Ovary (tissue), 10 donors: ENCODE measurements at places on chromosomes 5 and 9. TPM values are rescaled to one million over a fixed set of nuclear protein-coding genes. Genes with fewer than 3 reads are reported as not detected.

TRIM7 gene
- 0.65 TPM for total RNA-seq

SPINK4 gene
- not detected for total RNA-seq

GRCh38 chr9:10052181-10052580, 560.6 kb downstream of the PTPRD start:
- no peak overlapping the region for H3K4me3 ChIP-seq
- no peak for DNase-seq
- H3K27me3 ChIP-seq: no peaks in the 10 kb centered on the region
- no peaks in the 10 kb centered on the region for H3K4me1 ChIP-seq
- no peaks in the 10 kb centered on the region for H3K36me3 ChIP-seq
- H3K27ac ChIP-seq: no peak overlapping the region

DNA sequence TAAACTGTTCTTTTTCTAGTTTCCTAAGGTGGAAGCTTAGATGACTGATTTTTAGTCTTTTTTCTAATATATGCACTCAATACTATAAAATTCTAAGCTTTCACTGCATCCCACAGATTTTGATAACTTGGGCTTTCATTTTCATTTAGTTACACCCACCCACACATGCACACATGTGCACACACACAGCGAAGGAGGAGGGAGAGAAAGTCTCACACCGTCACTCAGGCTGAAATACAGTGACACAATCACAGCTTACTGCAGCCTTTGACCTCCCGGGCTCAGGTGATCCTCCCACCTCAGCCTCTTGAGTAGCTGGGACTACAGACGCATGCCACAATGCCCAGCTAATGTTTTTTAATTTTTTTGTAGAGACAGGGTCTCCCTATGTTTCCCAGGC, 96.5 kb downstream of the SMIM23 start:
- no peak for DNase-seq
- no peak overlapping the region for H3K4me3 ChIP-seq
- H3K27ac ChIP-seq: no peak overlapping the region

DNA sequence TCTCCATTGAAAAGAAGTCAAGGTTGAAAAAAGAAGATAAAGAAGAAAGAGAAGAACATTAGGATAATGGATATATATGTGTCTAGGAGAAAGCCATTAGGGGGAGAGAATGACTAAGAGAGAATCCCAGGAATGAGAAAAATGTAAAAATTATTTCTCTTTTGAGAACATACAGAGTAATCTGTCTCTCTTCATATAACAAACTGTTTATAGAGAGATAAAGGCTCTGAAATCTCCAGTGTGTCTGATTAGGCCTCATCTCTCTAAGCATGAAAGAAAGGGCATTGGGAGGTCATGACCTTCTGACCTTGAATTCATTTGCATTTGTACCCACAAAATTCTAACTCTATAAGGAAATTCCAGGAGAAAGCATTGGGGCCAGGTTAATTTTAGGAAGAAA, 3.5 kb upstream of the MPDZ start:
- H3K27ac ChIP-seq: no peak overlapping the region
- H3K4me3 ChIP-seq: no peak overlapping the region
- no peaks in the 10 kb centered on the region for H3K4me1 ChIP-seq
- no peaks in the 10 kb centered on the region for H3K36me3 ChIP-seq
- no peak for DNase-seq
- no peaks in the 10 kb centered on the region for H3K27me3 ChIP-seq

GRCh38 chr9:107462691-107463090, 26.9 kb downstream of the KLF4 start:
- no peaks in the 10 kb centered on the region for H3K4me1 ChIP-seq
- no peaks in the 10 kb centered on the region for H3K36me3 ChIP-seq
- H3K27me3 ChIP-seq: no peaks in the 10 kb centered on the region

DNA sequence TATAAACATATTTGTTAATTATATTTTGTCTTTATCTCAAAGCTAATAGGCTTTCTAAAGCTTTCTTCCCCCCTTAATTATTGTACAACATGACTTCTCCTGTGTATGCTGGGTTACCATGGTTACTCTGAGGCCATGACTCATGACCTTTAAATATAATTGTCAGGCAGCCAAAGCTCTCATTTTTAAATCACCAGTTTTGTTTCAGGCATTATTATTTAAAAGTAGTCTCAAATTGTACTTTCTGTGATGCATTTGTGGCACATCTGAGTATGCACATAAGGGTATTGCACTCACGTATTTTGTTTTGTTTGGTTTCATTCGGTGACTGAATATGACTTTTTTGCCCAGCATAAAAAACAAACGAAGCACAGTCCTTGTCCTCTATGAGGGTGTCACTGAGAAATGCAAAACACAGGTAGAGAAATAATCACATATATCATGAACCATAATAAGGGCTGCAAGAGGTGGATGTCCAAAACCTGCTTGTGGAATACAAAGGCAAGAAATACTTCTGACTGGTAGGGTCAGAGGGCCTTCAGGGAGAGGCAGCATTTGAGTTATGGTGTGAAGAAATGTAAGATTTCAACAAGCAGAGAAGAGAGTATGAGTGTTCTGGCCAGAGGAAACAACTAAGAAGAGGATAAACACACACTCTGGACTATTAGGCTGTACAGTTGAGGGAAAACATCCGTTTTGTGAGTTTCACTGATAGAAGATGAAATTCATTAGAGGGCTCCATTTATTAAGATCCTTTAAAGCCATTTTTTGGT, 2.1 kb downstream of the CCDC192 start:
- no peaks in the 10 kb centered on the region for H3K36me3 ChIP-seq
- H3K27me3 ChIP-seq: no peaks in the 10 kb centered on the region
- H3K4me1 ChIP-seq: peaks cover 7% of the 10 kb centered on the region
- peak; percentile 64 for DNase-seq

PPP1R26 gene
- total RNA-seq: 19.2 TPM

DNA sequence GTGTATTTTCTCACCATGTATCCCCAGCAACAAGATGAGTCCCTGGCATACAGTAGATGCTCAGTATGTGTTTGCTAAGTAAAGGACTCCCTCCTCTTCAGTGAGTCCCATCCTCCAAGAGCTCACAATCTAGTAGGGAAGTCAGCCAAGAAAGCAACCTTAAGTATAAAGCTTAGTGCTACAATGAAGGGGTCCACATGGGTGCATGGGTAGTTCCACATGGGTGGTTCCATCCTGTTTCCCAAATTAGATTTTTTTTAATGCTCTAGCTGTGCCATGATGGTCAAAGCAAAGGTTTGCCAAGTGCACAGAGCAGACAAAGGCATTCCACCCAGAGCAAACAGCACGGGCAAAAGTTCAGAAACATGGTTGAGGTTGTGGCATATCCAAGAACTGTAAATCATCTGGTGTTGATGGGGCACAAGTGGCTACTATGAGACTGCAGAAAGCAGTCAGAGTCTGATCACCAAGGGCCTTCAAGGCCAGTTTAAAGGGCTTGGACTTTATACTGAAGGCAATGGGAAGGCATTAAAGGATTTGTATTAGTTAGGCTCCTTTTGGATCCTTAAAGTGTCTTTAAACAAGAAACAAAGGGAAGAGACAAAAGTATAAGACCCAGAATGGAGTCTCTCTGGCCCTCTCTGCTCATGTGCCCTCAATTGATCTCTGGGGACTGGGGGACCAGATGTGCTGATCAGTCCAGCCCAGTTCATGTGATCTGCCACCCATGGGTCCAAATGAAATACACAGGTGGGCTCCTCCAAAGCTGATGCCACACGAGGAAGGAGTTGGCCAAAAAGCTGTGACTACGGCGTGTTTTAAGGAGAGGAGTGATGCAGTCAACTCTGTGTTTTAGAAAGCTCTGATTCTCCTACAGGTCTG, 9.0 kb upstream of the CPLX2 start:
- no peak for DNase-seq
- no peaks in the 10 kb centered on the region for H3K36me3 ChIP-seq
- no peaks in the 10 kb centered on the region for H3K27me3 ChIP-seq

ITGA2 gene
- total RNA-seq: 2.9 TPM

MLANA gene
- total RNA-seq: not detected

DNA sequence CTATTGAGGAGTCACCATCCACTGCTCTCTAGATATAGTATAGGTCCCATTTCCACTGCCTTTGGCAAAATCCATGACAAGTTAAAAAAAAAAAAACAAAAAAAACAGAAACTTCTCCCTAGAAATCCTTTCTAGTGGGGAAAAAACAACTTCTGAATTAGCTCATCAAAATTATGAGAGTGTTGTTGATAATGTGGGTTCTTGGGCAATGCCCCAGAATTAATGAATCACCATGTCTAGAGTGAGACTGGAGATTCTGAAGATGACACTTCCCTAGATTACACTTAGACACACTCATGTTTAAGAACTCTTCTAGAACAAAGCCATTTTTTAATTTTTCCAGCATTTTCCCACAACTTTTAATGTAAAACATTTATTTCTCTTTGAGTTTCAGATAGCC, 728.0 kb upstream of the C9orf72 start:
- H3K4me3 ChIP-seq: no peak overlapping the region
- no peak overlapping the region for H3K27ac ChIP-seq
- H3K4me1 ChIP-seq: no peaks in the 10 kb centered on the region
- DNase-seq: no peak
- no peaks in the 10 kb centered on the region for H3K36me3 ChIP-seq

DNA sequence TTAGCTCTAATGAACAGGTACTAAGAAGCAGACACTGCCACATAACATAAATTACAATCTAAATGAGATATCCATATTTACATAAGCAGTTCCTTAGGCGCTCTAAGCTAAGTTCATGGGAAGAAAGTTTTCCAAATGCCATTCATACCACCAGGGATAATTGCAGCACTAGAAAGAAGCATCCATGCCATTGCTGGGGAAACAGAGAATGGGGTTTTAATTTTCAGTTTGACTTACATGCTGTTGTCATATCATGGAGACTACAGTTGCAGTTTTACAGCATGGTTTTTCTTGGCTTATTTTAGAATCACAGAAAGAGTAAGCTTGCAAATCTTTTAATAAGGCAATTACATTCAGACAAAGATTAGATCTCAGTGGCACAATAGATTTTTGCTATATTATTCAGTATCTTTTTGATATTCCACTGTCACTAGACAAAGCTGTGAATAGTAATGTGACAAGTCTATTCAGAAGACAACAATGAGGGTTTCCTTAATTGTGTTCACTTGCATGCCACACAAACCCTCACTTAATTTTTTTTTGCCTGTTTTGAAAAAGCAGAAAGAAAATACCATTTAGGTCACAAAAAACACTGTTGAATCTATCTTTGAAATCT, 108.4 kb upstream of the ELAVL2 start:
- DNase-seq: no peak
- no peaks in the 10 kb centered on the region for H3K27me3 ChIP-seq
- no peaks in the 10 kb centered on the region for H3K4me1 ChIP-seq
- H3K4me3 ChIP-seq: no peak overlapping the region
- no peaks in the 10 kb centered on the region for H3K36me3 ChIP-seq

OTULINL gene
- 5.1 TPM for total RNA-seq

- peaks cover 3% of the 10 kb centered on the region for H3K4me1 ChIP-seq
- H3K27ac ChIP-seq: no peak overlapping the region
- no peak overlapping the region for H3K4me3 ChIP-seq
- H3K27me3 ChIP-seq: no peaks in the 10 kb centered on the region
These were observed 295.9 kb downstream of the NFIB start for GRCh38 chr9:14018081-14018480.

DNA sequence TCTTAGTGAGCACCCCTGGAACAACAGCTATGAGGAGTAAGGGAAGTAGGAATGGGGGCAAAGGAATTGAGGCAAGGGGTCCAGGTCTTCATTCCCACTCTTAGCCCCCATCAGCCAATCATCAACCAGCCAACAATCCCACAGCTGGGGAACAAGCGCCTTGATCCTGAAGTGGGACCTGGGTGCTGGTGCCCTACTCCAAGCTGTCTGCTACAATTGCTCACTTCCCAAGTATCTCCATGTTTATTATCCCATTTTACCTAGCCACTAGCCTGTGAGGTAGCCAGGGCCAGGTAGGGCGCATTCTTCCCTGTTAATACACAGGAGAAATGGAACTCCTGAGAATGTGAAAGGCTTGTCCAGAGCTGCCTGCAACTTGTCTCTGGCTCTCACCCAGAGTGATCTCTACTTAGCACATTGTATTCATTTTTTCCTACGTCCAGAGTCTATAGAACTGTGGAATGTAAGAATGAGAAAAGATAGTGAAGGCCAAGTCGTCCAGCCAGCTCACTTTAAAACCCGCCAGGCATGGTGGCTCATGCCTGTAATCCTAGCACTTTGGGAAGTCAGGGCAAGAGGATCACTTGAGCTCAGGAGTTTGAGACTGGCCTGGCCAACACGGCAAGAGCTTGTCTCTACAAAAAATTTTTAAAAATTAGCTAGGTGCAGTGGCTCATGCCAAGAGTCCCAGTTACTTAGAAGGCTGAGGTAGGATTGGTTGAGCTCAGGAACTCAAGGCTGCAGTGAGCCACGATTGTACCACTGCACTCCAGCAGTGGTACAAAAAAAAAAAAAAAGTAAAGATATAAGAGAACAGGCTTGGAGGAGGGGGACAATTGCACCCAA, 6.2 kb upstream of the DNAJC18 start:
- H3K4me1 ChIP-seq: no peaks in the 10 kb centered on the region
- no peak overlapping the region for H3K27ac ChIP-seq
- H3K27me3 ChIP-seq: no peaks in the 10 kb centered on the region
- no peaks in the 10 kb centered on the region for H3K36me3 ChIP-seq
- no peak for DNase-seq

NANS gene
- 43.8 TPM for total RNA-seq

SLC44A1 gene
- total RNA-seq: 30.8 TPM

DNA sequence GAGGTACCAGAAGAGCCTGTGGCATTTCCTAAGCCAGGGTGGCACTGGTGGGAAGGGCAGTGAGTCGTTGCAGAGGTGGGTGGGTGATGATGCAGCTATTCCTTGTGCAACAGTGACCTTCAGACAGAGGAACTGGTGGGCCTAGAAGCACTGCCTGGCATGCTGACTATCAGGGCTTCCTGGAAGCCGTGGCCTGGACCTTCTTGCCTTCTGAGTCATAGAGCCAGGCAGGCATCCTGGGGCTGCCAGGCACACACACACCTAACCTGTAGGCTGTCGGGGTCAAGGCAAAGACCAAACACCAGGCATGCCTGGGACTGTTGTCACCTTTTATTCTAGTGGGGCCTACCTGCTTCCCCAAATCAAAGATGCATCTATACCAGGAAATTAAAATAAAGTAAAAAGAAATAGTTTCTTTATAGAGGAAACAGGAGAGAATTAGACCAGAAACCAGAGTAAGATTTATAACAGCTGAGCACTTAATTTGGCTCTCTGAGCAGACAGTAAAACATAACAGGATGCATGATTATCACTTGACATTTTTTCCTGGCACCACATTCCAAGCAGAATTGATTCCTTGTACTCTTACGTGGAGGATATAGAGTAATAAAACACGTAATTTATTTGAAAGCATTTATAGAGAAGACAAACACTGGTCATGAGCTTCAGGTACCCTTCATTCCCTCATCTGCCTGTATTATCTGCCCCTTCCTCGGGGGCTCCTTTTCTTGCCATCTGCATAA, 25.1 kb downstream of the NANS start:
- no peaks in the 10 kb centered on the region for H3K4me1 ChIP-seq
- no peaks in the 10 kb centered on the region for H3K27me3 ChIP-seq
- H3K36me3 ChIP-seq: no peaks in the 10 kb centered on the region
- no peak overlapping the region for H3K27ac ChIP-seq

SMARCA2 gene
- total RNA-seq: 242 TPM

DNA sequence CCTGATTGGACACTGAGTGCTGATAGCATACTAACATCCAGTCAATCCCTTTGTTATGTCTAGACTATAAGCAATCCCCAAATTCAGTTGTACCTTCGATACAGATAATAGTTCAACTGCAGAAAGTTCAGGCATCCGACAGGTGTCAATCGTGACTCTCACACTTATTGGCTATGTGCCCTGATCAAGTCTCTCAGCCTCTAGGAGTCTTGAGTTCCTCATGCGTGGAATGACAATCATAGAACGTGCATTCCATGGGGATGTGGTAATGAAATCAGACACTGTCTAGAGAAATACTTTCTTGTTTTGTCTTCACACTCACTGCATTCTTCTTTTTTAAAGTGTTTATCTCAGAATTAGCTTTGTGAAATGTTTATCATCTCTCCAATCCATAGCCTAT, 4.8 kb downstream of the ANKRD34B start:
- H3K36me3 ChIP-seq: no peaks in the 10 kb centered on the region
- no peak overlapping the region for H3K27ac ChIP-seq
- H3K27me3 ChIP-seq: no peaks in the 10 kb centered on the region
- no peak for DNase-seq
- H3K4me1 ChIP-seq: no peaks in the 10 kb centered on the region
